ENCODE measurements at places on chromosomes 3 and 15.

- DNase-seq, result no peak
Observed at GRCh38 chr3:108118038-108118768, 27.4 kb upstream of the CD47 start.

- no peak for DNase-seq
Observed at GRCh38 chr3:152352554-152352953, 83.8 kb downstream of the MBNL1 start.

DNA sequence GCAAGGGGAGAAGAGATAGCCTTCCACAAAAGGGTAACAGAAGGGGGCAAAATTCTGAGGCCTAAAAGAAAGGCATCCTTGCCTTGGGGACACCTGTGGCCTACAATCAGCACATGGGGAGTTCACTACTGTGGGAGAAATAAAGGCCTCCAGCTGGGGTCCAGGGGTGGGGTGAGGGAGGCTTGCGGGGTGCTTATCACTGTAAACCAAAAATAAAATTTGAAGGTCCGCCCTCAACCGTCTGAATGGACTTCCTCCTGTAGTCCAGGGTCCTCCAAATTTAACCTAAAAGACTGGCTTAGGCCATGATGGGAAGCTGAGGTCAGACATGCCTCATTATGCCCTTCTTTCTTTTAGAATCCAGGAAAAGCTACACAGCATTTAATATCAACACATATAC, 2.1 kb upstream of the POLR2M start:
- no peak for DNase-seq

- DNase-seq, result no peak
Observed at GRCh38 chr3:147915057-147915456, 505.9 kb downstream of the ZIC1 start.

- no peak for DNase-seq
Observed at GRCh38 chr15:74890665-74890960, 771 bp downstream of the MPI start.

DNA sequence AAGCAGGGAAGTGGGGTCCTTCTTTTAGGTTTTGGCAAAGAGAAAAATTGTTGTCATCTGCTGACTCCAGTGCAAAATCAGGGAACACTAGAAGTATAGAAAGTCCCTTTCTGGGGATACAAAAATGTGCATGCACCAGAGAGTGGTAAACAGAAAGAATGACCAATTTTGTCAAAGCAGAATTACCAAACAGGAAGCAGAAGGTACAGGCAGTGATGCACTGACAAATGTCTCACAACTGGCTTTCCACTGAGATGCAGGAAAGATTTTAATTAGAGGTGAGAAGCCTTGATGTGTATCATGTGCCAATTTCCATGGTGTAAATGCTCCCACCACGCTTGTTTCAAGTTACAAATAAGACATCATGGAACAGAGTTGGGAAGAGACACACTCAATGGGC, 66.0 kb downstream of the TRIM69 start:
- DNase-seq, result no peak

DNA sequence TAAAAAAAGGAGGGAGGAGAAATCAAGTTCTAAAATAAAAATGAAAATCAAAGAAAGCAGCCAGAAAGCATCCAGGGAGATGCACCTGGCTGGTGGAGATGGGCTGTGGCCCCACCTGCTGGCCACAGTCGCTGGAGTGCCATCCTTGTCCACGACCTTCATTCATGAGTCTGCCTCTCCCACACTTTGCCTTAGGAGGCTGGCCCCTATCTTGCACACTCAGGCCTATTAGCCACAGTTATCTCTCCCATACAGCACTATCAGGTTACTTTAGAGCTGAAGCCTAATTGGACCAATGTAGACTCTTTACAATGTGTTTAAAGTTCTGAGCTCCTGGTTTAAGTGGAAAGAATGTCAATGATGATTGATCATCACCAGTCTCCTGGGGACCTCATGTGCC, 392.0 kb upstream of the RORA start:
- no peak for DNase-seq

DNA sequence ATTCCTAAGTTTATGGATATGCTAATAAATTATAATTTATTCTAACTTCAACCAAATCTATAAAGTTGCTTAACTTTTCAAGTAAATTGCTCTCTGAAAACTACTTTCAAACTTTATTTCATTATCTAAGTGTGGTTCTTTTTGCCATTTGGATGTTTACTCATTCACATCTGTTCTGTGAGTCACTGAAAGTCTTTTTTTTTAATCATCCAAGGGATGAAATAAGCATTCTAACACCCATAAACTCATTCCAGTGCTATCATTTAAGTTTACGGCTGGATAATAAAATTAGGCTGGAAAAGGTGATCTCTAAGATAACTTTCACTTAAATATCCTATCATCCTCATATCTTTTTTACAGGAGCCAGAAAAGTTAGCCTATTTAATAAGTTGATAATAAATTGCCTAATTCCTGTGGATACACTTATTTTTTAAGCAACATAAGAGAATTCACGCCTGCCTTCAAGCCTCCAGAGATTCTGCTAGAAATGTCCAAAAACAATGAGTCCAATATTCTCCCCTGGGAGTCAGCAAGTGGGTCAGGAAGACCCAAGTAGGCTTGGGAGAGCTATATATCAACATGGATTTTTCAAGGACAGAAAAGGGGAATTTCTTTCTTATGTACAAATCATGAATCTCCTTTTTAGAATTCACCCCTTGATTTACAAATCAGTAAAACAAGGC, 25.8 kb downstream of the SCG3 start:
- DNase-seq, result no peak

GRCh38 chr3:45367453-45367871, 20.9 kb upstream of the LARS2 start:
- DNase-seq, result no peak

GRCh38 chr3:150183678-150184425, 213.2 kb upstream of the PFN2 start:
- peak; percentile 30 for DNase-seq
